ENCODE measurements at places on chromosomes 2 and 18.

- DNase-seq, result no peak
These were observed 43.5 kb downstream of the CWC22 start for GRCh38 chr2:179963626-179964025.

DNA sequence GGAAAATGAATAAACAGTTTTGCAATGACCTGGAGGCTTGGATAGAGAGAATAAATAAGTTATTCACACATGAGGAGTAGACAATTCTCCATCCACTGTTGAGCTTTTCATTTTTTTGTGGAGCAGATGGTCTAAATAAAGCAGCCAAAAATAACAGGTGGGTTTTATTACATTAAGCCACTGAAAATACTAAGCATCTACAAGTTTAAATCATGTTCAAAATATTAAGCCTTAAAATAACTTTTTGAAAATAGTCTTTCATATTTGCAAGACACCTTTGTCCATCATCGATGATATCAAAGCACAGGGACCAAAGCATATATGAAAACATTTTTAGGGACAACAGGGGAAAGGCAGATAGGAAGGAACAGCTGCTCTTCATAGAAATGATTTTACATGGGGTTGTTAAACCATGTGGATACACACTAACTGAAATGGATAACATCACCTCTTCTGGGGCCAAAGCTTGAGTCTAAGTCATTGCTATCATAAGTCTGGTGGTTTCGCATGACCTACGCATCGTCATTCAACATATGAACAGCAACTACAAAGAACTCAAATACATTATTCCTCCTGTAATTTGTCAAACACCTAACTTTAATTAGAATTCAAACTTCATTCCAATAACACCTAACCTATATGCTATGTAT is 197.6 kb upstream of the CHST9 start:
- DNase-seq, result no peak

GRCh38 chr2:45816272-45816671 is 164.8 kb downstream of the PRKCE start:
- DNase-seq, result no peak

DNA sequence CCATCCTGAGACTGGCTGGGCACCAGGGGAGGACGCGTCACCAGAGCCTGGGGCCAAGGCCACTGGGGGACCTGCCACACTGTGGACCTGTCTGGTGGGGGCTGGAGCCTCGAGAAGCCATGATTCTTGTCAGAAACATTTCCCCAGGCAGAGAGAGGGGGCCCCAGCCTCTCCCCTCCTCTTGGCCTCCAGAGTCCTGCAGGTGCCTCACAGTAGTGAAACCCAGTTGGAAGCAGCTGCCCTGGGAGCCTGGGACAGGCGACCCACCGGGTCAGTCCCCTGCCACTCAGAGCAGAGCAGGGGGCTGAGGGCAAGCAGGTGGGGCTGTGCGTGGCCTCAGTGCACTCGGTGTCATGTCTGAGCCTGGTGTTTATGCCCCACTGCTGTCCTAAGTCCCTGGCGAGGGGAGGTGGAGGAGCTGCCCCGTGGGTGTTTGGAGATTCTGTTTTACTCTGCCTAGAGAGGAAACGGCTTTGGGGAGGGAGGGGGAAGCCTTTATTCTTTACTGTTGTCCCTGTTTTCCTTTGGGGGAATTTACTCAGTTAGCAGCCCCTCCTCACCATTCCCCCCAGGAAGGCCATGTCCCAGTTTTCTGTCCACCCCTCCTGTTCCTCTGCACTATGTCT is 7.7 kb downstream of the OXER1 start:
- no peak for DNase-seq
